CD4-positive, alpha-beta T cell treated with Interleukin-17A for 1 hour (primary cell): ENCODE measurements at places on chromosomes 6 and 20.
A peak's percentile ranks its signal among the peaks of the same experiment; 100 is the strongest.

- no peak for DNase-seq
Measured at GRCh38 chr6:111150577-111150976, 63.3 kb downstream of the SLC16A10 start.

- DNase-seq = peak; percentile 34
Measured at GRCh38 chr6:139881728-139882211, 507.3 kb upstream of the CITED2 start.

- DNase-seq = no peak
Measured at GRCh38 chr6:14682812-14683211, 563.1 kb upstream of the JARID2 start.

GRCh38 chr20:43744966-43745730 is 18.3 kb upstream of the GTSF1L start:
- no peak for DNase-seq

GRCh38 chr6:137495703-137496336 is 1.6 kb upstream of the OLIG3 start:
- DNase-seq = no peak
